Stimulated activated CD8-positive, alpha-beta memory T cell treated with anti-CD3 and anti-CD28 coated beads, Interleukin-4, amount 100 ng/mL, for 1 hour (primary cell): ENCODE measurements at places on chromosomes 4 and X.

DNA sequence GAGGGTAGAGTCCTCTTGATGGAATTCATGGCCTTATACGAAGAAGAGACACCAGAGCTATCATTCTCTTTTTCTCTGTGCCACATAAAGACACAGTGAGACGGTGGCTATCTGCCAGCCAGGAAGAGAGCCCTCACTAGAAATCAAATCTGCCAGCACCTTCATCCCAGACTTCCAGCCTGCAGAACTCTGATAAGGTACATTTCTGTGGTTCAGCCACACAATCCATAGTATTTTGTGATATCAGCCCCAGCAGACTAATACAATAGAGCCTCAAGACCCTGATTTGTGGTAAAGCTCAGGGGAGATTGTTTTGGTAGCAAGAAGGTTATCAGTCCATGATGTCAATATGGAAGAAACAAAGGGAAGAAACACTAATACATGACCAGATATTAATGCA lies 1213.2 kb downstream of the NLGN4X start:
- DNase-seq: no peak

GRCh38 chrX:63686878-63687714 lies 97.9 kb downstream of the ARHGEF9 start:
- DNase-seq: no peak

DNA sequence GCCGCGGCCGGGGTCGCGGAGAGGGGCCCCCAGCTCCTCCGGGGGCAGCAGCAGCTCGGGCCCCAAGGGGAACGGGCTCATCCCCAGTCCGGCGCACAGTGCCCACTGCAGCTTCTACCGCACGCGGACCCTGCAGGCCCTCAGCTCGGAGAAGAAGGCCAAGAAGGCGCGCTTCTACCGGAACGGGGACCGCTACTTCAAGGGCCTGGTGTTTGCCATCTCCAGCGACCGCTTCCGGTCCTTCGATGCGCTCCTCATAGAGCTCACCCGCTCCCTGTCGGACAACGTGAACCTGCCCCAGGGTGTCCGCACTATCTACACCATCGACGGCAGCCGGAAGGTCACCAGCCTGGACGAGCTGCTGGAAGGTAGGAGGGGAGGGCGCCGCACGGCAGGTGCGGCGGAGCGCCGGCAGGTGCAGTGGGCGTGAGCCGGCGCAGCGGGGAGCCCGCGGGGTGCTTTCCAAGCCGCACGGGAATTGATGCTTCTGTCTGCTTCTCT lies 886 bp downstream of the DCLK2 start:
- DNase-seq: no peak

DNA sequence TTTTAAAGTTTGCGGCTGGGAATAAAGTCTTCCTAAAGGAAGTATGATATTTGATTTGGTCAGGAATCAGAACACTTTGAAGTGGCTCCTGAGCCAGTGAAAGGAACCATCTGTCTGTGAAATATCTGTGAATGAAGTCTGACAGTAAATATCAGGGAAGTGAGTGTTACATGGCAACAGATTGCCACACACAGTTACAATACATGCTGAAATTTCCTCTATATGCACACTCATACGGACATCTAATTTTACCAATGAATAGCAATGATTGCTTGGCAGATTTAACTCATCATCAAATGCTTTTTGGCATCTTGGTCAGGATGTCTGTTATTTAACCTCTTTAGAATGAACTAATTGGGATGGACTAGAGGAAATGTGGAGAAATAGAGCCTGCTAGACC lies 1023.8 kb downstream of the FAT4 start:
- no peak for DNase-seq

DNA sequence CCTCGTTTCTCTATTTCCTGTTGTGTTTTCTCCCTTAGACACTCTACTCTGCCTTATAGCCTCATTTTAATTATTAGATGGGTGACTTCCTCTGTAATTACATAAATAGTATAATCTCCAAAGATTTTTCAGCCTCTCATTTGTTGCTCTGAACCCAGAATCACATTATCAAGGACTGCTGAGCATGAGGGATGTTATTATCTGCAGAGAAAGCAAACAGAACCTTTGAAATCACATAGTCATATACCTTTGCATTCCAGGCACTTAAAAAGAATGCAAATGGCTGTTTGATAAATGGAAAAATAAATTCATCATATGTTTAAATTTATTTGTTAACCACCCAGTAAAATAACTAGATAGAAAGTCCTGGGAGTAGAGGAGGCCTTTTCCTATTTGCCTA lies 305.1 kb upstream of the PPP1R2C start:
- DNase-seq: no peak

GRCh38 chrX:1484638-1485019 lies 31.9 kb upstream of the ASMTL start:
- DNase-seq: no peak

- DNase-seq: no peak
These were observed 15.3 kb downstream of the SEPSECS start for GRCh38 chr4:25144870-25145481.

DNA sequence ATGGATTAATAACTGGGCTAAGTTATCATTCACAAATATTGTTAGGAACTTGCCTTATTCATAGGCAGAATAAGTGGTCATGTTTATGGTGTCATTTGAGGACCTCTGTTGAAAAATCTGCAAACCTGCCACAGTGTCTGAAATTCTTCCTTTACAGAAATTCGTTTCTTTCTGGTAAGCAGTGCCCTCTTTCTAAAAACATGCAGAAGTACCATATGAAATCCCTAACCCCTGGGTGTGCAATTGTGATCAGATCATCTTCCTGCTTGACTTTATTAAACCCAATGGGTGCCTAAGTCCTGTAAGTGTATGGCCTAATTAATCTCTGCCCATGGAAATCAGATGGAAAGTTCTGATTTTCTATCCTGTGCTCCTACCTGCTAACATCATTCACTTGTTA lies 4.4 kb upstream of the HTATSF1 start:
- no peak for DNase-seq

DNA sequence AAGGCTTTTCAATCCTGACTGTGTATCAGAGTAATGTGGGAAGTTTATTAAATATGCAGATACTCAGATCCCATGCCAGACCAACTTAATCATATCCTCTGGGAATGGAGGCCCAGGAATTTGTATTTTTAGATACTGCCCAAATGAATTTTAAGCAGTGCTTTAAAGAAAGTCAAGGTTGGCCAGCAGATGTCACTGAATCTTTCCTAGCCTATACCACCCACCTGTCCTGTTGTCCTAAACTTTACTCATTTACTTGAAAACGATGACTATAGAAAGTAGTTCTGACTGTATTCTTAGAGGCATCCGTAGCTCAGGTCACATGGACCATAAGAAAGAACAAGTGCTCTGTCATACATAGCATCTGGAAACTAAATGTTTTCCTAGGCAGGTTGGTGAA lies 79.9 kb downstream of the AMOT start:
- no peak for DNase-seq

- DNase-seq: no peak
These were observed 1585.3 kb upstream of the AGA start for GRCh38 chr4:179027569-179027968.

DNA sequence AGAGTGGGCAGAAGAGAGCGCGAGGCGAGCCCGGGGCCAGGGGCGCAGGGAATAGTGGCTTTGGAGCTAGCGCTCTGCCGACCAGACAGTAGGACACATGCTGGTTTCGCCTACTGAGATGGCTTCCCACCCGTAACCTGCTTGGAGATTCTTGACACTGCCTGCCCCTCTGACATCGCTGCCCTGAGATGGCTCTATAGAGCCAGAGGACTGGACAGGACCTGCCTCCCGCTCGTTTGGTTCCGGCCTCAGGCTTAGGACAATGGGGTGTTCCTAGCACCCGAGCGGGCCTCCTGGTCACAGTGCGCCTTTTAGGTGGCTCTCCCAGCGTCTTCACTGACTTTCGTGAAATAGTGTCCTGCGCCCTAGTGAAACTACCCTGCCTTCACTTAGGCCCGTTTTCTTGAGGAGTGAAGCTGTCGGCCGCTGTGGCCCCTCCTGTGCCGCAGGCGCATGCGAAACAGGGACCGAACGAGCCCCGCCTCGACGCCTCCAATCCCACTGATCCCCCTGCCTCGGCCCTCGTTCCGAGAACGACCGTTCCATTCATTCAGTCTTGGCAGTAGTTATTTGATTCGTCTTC lies 608 bp downstream of the TAF1 start:
- no peak for DNase-seq

DNA sequence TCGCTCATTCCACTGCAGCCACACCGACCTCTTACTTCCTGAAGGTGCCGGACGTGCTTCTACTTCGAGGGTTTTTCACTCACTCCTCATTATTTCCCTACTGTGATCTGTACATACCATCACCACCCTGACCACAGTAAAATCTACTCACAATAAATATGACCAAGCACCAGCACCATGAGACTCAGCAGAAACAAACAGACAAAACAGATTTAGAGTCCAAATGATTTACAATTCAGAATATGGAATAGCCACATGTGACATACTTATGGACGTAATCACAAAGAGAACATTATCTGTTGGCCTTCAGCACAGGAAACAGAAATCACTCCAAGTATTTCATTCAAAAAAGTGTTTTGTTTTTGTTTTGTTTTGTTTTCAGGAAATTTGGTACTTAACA lies 16.1 kb upstream of the KLB start:
- DNase-seq: no peak

DNA sequence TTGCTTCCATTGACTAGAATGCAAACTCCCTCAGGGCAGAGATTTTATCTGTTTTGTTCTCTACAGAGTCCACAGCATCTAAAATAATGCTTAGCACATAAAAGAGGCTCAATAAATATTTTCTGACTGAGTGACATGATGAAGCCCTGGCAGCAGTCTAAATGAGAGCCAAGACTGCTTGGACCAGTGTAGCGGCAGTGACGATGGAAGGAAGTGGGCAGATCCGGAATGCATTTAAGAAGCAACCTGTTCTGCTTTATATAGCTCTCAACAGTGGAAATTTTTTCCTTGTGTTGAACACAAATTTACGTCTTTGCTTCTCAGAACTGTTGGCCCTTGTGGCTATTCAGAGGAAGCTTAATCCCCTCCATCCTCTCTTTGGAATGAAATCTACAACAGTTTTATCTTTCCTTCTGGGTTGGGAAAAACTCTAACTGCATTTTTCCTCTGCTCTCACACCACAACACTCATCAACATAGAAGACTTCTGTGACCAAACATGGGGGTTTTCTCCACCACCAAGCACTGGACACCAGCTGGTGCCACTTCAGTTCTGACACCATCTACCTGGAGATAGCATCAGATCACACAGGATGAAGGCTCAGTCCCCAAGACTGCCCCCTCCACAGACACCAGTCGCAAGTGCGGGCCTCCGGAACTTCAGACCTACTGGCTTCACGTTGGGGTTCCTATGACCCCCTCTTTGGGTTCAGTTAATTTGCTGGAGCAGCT lies 7.0 kb upstream of the BEND4 start:
- DNase-seq: no peak

- DNase-seq: no peak
These were observed 101.9 kb upstream of the CCSER1 start for GRCh38 chr4:90025248-90025647.

- DNase-seq: no peak
These were observed 1.2 kb downstream of the TADA2B start for GRCh38 chr4:7044137-7044930.

DNA sequence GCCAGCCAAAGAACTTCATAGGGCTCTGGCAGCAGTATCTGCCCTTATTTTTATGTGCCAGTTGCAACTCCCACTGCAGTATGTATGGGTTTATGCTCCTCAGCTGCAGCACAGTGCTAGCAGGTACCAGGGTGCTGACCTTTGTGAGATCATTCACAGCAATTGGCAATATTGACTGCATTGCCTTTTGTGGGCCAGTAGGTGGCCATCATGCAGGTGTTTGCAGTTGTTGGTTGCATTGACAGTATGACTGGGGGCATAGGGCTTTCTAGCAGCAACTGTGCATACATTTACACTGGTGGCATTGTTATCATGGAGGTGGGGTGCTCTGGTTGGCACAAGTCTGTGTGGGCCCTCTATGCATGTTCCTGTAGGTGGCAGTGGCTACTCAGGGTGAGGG lies 42.5 kb downstream of the FAAH2 start:
- no peak for DNase-seq
